CD4-positive, alpha-beta T cell treated with Interleukin-4 for 4 hours (primary cell): ENCODE measurements at places on chromosomes 16 and 17.
A peak's percentile ranks its signal among the peaks of the same experiment; 100 is the strongest.

GRCh38 chr17:64707050-64707591 is 45.0 kb upstream of the SMURF2 start:
- DNase-seq, result no peak

GRCh38 chr17:2929881-2930533 is 133.4 kb downstream of the OR1D5 start:
- no peak for DNase-seq

GRCh38 chr17:51032850-51033249 is 87.8 kb downstream of the SPAG9 start:
- DNase-seq, result no peak

DNA sequence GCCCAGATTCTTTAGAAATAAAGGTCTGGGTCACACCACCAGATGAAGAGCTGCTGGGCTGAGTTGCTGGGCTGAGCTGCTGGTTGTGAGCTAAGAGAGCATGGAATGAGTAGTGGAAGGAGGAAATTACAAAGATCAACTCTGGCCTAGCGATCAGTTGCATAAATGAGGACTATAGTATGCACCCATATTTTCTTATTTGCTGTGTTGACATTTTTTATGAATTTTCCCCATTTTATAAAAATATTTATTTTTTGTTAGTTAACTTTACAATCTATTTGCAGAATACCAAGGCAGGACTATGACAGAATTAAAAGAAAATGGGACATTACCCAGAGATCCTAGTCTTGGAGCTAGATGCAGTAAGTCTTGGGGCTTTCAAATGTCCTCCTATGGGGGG is 23.6 kb upstream of the SLC13A2 start:
- DNase-seq, result no peak

- DNase-seq, result no peak
Measured at GRCh38 chr16:85480727-85481101, 132.4 kb upstream of the GSE1 start.

- DNase-seq, result no peak
Measured at GRCh38 chr17:31586946-31587345, 195.5 kb downstream of the RAB11FIP4 start.

GRCh38 chr17:58391302-58391984 is 25.9 kb downstream of the RNF43 start:
- no peak for DNase-seq

- DNase-seq, result peak; percentile 45
Measured at GRCh38 chr16:88681084-88681680, 5.1 kb downstream of the SNAI3 start.

DNA sequence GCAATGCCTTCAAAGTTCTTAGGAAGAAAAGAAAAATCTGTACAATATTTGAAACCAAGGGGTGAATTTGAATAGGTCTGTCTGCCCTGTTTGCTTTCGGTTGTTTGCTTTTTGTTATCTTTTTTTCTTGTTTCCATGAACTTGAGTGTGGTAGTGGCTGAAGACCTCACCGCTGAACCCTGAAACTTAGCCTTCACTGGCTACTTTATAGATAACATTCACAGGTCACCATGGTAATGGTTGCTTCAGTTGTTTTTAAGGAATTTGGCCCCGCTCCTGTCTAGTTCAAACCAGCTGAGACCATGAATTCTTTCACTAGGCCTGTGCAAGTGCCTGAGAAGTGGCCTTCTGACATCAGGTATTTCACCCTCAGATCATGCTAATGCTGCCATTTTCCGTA is 137.0 kb upstream of the PMFBP1 start:
- DNase-seq, result no peak

DNA sequence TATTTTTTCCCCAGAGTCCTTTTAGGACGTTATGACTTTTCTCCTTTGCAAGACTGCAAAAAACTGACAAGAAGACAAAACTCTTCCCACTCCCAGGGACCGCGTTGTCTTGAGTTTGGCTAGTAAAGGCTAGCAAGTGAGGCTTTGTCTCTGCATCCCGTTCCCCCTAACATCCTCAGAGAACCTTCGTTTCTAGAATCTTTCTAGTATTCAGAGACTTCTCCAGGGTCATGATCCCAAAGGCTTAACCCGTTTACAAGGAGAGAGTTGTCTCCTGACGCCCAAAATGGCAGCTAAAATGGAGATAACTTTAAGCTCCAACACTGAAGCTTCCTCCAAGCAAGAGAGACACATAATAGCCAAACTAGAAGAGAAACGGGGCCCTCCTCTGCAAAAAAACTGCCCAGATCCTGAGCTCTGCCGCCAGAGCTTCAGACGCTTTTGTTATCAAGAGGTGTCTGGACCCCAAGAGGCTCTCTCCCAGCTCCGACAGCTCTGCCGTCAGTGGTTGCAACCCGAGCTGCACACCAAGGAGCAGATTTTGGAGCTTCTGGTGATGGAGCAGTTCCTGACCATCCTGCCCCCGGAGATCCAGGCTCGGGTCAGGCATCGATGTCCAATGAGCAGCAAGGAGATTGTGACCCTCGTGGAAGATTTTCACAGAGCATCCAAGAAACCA is 843 bp downstream of the ZNF174 start:
- DNase-seq, result no peak

DNA sequence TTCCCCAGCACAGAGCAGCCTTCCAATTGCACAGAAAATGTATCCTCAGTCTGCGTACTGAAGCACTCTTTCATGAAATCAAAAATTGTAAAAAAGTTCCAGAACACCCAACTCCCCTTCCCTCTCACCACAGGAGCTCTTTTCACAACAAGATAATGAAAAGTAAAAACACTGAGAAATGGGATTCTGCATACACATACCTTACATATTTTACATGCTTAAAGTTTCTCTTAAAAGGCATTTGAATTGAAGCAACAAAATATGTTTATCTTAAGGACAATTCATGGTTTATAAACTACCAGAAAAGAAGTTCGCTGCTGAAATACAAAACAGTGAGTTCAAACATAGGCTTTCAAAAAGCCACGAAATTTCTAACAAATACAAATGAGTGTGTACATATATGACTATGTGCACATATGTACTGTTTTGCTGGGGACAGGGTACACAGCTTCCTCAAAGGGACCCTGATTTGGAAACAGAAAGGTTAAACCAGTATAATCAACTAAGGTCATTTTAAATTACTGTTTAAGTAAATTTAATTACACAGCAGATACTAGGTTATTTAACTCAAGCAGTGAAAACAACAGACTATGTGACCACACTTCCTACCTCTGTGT is 33.8 kb downstream of the COG1 start:
- DNase-seq, result no peak

- no peak for DNase-seq
Measured at GRCh38 chr16:57001026-57001679, 11.8 kb downstream of the NLRC5 start.

GRCh38 chr16:15650698-15651171 is 690 bp downstream of the NDE1 start:
- peak; percentile 54 for DNase-seq

DNA sequence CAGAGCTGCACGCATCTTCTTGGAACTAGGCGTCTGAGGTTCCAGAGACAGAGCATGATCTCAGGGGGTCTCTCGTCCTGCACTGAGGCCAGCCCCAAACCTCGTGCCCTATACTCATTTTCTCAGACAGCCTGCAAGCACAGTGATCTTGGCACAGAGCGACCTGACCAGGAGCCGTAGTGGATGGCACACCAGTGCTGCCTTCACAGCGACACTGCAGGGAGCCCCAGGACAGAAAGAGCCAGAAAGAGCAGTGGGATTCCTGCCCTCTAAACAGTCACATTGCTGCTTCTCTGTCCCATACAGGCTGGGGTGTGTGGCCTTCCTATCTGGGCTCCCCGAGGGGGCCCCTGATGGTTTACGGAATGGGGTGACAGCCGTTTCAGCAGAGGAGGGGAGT is 131.0 kb downstream of the RBFOX3 start:
- no peak for DNase-seq

DNA sequence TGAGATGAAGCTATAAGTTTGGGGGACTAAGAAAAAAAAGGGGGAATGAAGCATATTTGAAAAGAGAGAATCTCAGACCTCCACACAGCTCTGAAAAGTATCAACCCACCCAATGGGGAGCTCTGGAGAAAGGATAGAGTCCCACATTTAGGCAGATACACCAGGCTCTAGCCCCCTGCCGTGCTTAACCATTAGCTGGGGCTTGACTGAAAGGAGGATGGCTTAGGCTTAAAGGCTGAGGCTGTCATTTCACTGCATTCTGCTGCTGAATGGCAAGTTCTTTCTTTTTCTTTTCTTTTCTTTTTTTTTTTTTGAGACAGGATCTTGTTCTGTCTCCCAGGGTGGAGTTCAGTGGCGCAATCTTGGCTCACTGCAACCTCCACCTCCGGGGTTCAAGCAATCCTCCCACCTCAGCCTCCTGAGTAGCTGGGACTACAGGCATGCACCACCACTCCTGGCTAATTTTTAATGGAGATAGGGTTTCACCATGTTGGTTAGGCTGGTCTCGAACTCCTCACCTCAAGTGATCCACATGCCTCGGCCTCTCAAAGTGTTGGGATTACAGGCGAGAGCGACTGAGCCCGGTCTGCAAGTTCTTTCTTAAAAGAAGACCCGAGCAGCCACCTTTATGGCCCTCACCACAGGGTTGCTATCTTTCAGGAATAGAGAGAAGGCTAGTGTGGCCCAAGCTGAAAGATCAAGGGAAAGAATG is 9.0 kb upstream of the MMP2 start:
- no peak for DNase-seq

DNA sequence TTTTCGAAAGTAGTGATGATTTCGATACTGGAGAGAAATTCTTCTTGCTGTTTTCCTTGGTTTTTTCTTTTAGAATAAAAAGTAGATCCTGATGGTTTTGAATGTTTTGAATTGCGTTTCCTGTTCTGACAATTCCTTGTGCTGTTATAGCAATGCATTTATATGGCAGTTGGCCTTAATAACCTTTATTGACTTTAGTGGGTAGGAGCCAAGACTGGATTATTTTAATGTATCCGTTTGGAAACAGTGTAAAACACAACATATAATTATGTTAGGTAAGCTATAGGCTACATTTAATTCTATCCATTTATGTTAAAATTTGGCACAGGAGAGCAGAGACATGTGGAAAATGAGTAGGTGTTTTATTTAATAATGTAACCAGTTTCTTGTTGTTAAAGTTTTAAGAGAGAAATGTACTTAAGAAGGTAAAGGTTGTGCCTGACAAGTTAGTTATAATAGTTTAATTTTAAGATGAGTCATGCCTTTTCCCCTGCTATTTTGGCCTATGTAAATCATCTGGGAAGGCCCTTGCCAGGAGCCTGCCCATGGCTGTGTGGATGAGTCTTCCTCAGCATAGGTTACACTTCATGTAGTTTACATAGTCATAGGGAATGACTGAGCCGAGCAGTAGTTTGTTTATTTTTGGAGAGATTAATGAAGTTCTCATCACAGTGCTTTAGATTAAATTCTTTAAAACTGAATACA is 189.9 kb downstream of the FTO start:
- DNase-seq, result no peak

DNA sequence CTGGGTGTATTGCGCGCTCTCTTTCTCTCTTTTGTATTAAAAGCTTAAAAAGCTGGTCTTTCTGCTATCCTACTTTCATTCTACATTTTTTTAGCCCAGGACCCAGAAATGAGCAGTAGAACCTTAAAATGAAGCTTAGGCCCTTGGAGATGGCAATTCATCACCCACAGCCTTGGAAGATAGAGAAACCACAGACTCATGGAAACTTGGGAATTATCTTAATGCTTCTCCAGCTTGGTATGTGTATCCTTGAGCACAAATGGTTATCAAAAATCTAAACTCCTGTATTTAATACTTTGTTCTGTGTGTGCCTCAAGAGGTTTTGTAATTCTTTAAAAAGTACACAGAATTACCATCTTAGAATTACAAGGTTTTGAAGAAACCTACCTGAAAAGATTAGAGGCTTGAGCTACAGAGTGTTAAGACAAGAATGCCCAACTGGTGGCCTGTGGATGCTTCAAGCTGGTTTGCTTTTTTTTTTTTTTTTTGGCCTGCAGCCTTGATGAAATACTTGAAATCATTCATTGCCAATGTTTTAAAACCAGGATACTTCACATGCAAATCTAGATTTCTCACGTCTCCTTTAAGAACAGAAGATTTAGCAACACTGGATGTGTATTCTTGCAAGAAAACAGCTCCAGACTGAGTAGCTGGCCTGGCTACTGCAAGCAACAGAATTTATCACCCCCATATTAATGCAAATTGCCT is 105.0 kb downstream of the XYLT1 start:
- no peak for DNase-seq

DNA sequence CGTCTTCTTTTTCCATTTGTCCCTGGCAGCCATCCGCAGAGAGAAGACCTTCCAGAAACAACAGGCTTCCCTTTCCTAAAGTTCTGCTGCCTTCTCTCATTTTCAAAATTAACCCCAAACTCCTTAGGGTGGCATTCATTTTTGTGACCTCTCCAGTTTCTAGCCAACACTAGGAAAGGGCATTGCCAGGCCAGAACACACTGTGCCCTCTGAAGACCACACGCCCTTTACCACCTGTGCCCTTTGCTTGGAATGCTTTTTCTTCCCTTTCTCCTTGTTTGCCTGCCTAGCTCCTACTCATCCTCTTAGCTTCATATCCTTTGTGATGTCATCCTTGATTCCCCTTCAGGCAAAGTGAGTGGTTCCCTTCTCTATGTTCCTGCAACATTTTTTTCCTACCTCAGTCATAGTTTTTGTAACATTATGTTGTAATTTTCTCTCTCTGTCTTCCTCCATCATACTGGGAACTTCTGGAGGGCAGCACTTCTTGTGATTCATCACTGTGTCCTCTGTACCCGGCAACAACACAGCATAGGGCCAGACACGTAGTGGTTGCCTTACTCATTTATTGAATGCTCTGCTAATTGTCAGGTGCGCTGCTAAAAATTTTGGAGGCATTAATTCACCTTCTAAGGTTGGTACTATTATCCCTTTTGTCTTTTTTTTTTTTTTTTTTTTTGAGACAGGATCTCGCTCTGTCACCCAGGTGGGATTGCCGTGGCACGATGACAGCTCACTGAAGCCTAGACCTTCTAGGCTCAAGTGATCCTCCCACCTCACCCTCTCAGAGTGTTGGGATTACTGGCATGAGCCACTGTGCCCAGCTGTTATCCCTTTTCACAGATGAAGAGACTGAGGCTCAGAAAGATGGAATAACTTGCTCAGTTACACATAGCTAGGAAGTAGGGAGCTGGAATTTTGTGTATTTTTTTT is 1.0 kb downstream of the KAT8 start:
- DNase-seq, result no peak

- no peak for DNase-seq
Measured at GRCh38 chr16:75423723-75424104, 9.6 kb downstream of the CFDP1 start.

DNA sequence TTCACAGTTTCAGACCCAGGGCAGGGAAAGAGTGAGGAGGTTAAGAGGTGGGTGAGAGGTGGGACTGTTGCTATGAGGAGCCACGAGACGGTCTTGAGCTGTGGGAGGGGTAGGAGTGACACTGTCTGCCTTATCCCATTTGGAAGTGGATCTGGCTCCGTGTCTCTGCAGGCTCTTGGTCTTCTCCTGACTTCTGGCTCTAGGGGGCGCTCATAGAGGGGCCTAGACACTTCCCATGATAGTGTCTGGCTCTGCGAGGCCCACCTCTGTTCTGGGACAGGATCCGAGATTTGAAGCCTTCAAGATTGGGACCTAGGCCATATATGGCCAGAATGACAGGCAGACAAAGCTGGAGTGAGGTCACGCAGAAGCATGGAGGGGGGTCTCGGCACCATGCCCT is 204.5 kb downstream of the GSG1L start:
- no peak for DNase-seq

GRCh38 chr17:41967141-41967920 is 736 bp downstream of the CNP start:
- DNase-seq, result peak; percentile 22
